H9 (cell line): ENCODE measurements at places on chromosomes 1 and 21.

DNA sequence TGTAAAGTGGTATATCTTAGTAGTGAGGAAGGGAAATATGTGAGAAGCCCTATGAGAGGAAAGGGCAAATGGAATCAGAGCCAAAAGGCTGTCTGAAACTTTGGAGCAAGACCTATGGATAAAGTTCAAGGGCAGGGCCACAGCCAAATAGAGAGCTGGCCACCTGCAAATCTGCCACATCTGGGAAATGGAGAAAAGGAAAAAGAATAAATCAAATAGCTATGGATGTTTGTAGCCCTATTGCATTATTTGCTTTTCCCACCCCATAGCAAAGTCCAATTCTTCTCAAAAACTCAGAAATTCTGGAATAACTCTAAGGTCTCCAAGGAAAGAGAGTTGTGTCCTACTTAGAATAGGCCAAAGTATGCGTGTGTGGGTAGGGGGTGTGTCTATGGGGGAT is 4.0 kb upstream of the HLX start:
- no peak for DNase-seq

- DNase-seq, result no peak
Observed at GRCh38 chr1:22816067-22816775, 105.6 kb downstream of the EPHB2 start.

DNA sequence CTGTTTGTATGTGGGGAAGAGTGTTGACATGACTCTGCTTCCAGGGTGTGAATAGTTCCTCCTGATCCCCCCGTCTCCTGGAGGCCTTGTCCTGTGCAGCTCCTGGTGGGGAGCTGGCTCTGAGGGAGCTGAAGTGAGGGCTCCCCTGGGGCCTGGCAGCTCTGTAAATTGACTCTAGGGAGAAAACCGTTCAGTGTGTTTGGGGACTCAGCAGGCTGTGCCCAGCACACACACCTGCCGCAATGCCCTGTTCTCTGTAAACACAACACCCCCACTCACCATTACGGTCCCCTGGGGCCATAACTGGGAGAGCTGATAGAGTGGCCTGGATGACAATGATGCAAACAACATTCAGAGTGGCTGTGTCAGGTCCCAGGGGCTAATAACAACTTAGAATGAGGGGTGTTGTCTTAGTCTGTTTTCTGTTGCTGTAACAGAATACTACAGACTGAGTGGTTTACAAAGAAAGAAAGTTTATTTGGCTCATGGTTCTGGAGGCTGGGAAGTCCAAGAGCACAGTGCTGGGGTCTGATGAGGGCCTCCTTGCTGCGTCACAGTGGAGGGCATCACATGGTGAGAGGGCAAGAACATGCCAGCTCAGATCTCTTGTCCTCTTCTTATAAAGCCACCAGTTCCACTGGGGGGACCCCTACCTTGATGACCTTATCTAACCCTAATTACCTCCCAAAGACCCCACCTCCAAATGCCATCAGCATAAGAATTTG is 15.3 kb downstream of the ADORA1 start:
- DNase-seq, result no peak

DNA sequence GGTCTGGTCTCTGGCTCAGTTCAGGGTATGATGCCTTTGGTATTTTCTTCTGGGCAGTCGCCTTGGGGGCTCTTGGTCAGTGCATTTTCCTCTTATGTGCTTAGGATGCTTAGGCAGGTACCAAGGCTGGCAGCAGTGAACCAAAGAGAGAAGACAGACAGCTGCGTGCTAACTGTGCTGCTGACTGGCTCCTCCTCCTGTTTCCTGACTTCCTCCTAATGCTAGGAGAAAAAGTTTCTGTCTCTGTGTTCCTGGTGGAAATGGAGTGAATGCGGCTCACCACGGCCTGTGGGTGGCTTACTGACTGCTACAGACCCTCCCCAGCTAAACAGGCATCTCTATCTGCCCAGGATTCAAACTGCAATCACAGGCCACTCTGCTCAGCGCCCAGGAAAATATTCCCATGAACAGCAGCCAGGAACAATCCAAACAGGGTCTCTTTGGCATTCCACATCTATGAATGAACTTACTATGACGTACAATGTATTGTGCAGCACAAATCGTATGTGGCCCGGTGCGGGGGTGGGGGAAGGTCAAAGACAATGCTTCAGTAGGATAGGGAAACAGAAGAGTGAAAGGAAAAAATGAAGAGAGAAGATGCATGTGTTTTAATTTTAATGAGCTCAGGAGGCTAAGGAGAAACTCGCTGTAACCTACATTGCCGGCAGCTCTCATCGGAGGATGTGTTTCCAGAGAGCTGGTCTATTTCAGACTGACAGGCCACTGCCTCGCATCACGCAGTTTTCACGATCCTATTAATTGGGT is 2.8 kb downstream of the ABCG1 start:
- no peak for DNase-seq
